ENCODE measurements at places on chromosomes 2 and 18.

DNA sequence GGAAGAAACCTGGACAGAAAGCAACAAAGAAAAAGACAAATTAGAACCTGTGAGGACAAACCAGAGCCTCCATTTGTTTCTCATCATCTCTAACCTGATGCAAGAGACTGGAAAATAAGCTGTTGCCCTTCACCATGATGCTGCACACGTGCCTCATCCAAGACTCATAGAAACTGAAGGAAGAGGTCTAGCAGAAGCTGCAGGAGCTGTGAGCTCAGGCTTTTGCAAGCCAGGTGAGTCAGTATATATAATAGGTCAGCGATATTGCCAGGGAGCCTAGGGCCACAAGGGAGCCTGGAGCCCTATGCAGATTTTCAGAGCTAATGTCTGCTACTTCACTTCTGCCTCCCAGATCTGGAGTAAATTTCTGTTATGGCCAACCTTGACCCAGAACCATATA, 163.1 kb downstream of the LNPK start:
- H3K4me1 ChIP-seq = no peaks in the 10 kb centered on the region
- no peak for DNase-seq
- H3K36me3 ChIP-seq = no peaks in the 10 kb centered on the region
- H3K27me3 ChIP-seq = no peaks in the 10 kb centered on the region
- H3K27ac ChIP-seq = no peak overlapping the region

DNA sequence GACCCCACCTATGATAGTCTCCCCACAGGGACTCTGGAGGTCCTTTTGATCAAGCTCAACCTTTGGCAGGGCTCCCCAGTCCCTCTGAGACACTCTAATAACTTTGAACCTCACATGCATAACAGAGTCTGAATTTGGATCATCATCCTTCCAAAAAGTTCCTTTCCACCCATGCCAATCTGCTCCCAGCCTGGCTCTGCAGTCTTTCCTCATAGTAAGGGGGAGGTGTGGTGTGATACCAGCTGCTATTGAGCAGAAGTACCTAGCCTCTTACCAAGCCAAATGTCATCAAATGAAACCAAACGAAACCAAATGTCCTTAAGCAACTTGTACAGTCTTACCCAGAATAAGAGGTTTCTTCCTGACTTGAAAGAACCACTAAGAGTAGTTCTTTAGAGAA, 36.5 kb downstream of the DTNA start:
- no peaks in the 10 kb centered on the region for H3K36me3 ChIP-seq
- no peak for DNase-seq
- H3K4me1 ChIP-seq = no peaks in the 10 kb centered on the region
- no peak overlapping the region for H3K27ac ChIP-seq
- no peaks in the 10 kb centered on the region for H3K27me3 ChIP-seq

DNA sequence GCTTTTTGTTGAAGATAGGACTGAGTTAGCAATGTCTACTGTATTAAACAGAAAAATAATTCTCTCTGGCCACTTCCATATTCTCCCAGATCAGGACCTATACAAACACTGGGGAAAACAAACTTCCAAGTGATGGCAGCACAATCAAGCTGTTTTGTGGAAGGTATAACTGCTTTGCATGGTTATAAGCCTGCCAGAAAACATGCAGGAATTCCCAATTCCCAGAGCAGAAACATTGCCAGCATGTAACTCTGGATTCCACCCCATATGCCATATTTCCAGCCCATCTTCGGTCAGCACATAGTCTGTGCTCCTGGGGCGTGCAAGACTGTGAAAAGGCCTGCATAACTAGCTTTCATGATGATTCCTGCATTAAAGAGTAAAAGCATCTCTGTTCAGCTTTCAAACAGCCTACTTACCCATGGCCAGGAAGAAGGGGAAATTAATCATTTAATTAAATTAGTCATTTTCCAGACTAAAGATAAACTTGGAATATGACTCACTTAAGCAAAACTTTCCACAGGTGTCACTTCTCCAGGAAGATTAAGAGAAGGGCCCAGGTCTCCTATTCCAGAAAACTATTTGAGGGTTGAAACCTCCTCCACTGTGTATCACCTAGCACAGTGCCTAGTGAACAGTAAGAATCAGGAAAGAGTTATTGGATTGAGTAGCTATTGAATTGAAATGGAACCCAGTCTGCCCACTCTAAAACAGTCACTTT, 280.5 kb downstream of the NRXN1 start:
- H3K4me3 ChIP-seq = no peak overlapping the region
- no peak overlapping the region for H3K27ac ChIP-seq
- no peak for DNase-seq
- no peaks in the 10 kb centered on the region for H3K27me3 ChIP-seq
- no peaks in the 10 kb centered on the region for H3K36me3 ChIP-seq

- no peaks in the 10 kb centered on the region for H3K4me1 ChIP-seq
- H3K36me3 ChIP-seq = peaks cover 3% of the 10 kb centered on the region
- no peak overlapping the region for H3K27ac ChIP-seq
- DNase-seq = no peak
- H3K27me3 ChIP-seq = no peaks in the 10 kb centered on the region
Measured at GRCh38 chr2:74259191-74259590, 60.8 kb downstream of the MTHFD2 start.

GRCh38 chr2:202100176-202100575, 27.1 kb downstream of the KIAA2012 start:
- no peaks in the 10 kb centered on the region for H3K4me1 ChIP-seq
- no peak overlapping the region for H3K4me3 ChIP-seq
- no peak overlapping the region for H3K27ac ChIP-seq
- DNase-seq = no peak

DNA sequence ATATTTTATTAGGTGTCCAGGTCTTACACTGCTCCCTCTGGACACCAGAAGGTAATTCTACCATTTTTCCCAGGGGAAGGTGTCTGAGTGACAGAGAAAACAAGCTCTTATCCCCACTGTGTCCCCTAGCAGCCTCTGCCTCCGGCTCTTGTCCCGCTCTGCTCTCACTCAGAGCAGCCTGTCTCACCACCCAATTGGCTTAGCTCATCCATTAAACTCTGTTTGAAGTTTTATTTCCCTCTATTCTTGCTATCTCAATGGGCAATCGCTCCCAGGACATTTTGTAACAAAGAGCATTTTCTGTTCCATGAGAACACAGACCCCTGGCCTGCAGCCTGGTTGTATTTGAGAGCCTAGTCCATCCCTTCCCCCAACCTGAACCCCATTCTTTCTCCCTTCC, 90.6 kb upstream of the LDAH start:
- H3K27me3 ChIP-seq = no peaks in the 10 kb centered on the region
- H3K27ac ChIP-seq = no peak overlapping the region
- H3K4me3 ChIP-seq = no peak overlapping the region
- H3K36me3 ChIP-seq = no peaks in the 10 kb centered on the region
- no peak for DNase-seq

DNA sequence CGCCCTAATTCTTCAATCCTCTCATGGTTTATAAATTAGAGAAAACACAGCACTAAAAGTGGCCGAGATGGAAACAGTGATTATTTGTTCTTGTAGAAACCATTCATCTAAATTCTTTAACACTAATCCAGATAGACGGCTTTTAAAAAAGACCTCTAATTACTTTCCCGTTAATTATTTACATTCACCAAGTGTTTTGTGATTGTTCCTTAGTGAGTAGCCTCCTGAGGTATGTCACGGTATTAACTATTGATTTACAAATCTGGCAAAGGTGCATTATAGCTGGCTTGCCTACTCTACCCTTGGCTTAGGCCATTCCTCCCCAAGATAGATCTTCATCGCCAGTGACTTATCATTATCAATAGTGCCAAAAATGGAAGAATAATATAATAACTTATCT, 436.4 kb upstream of the ST6GAL2 start:
- H3K4me3 ChIP-seq = no peak overlapping the region
- no peak overlapping the region for H3K27ac ChIP-seq
- no peaks in the 10 kb centered on the region for H3K36me3 ChIP-seq
- no peaks in the 10 kb centered on the region for H3K4me1 ChIP-seq

DNA sequence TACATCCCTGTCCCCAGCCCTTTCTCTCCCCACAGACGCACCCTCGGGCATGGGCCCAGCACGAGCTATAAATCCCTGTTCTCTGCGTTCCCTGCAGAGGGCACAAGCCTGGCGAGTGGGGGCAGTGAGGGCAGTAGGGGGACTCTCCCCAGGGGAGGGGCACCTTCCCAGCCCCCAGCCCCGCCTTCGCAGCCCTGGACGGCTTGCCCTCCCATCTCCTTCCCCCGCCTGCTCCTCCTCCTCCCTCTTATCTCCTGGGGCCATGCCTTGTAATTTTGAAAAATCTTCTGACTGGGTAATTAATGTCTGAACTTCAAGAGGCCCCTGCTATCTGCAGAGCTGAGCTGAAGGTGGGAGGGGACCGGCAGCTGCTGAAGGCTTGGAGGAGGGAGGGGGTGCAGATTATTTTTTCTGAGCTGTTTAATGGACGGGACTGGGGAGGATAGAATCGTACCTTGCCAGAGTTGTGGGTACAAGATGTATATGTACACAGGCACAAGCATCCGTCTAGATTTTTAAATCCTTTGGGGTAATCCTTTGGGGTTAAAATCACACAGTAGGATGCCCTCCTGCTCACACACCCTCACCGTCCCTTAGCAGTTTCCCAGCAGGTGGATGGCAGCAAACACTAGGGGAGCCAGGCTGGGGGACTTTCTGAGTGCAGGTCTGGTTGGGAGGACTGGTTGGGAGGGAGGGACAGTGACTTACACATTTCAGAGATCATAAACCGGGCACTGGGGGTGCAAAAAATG, 121.9 kb downstream of the SMAD7 start:
- peak; percentile 37 for DNase-seq
- no peaks in the 10 kb centered on the region for H3K36me3 ChIP-seq
- H3K27me3 ChIP-seq = no peaks in the 10 kb centered on the region
- H3K27ac ChIP-seq = no peak overlapping the region
- H3K4me3 ChIP-seq = no peak overlapping the region
- H3K4me1 ChIP-seq = peaks cover 38% of the 10 kb centered on the region

DNA sequence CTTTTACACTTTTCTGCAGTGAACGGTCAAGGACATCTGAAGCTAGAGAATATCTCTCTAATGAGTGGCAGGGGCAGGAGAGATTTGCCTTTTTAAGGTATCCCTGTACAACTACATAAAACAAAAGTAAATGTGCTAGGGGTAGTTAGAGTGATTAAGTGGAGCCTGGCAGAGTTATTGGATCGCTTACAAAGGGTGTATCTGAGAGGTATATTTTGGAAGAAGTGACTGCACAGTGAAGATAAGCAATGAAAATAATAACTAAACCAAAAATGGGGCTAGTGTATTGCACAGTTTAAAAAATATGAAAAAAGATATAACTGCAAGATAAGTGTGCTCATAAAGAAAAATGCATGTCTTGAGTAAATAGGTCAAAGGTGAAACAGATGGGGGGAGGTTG, 193.5 kb upstream of the EPC2 start:
- no peak overlapping the region for H3K4me3 ChIP-seq
- H3K4me1 ChIP-seq = no peaks in the 10 kb centered on the region
- DNase-seq = peak; percentile 11
- H3K36me3 ChIP-seq = no peaks in the 10 kb centered on the region
- no peak overlapping the region for H3K27ac ChIP-seq

DNA sequence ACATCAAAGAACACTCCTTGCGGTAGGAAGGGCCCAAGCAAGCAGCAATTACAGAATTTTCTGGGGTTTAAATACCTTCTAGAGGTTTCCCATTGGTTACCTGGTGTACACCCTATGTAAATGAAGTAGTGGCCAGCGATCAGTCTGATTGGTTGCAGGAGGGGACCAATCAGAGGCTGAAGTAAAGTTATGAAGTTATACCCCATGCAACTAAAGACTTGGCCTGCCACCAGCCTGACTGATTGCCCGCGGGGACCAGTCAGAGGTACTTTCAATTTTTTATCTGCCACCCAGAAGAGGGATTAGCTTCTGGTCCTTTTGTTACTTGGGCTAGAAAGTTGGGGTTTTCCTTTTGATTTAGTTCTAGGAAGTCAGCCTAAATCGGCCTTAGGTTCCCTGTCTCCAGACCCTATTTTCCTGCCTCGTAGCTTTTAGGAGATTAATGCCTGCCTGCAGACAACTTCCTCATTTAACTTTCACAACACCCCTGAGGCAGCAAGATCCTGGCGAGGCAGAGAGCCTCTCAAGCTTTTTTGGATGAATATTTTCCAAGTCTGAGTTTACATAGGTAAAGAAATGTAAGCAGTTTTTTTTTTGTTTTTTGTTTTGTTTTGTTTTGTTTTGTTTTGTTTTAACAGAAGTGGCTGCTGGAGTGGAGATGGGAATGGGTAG, 1.5 kb upstream of the DGUOK start:
- no peak overlapping the region for H3K4me3 ChIP-seq
- no peaks in the 10 kb centered on the region for H3K27me3 ChIP-seq
- no peak for DNase-seq
- H3K36me3 ChIP-seq = no peaks in the 10 kb centered on the region
- no peak overlapping the region for H3K27ac ChIP-seq
- H3K4me1 ChIP-seq = peaks cover 12% of the 10 kb centered on the region

DNA sequence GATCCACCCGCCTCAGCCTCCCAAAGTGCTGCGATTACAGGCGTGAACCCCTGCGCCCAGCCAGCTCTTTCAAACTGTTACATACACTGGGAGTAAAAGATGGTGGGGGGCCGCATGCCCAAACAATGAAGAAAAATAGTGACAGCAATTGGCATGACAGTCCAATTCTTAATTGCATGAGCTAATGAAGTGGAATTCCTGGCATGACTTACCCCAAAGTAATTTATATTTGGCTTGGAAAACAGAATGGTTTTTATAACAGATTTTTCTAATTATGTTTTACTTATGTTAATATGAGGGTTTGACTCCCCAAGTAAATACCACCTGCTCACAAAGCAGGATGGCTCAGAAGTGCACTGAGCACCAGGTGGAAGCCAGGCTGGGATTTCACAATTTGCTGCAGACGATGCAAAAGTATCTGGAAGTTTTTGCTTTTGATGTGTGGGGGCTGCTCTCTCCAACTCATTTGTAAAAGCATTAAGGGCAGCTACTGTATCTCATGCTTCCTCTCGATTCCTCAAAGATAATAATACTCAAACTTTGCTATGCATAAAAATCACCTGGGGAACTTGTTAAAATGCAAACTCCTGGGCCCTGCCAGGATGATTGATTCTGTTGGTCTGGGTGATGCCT, 24.0 kb upstream of the ATG16L1 start:
- no peak overlapping the region for H3K27ac ChIP-seq
- no peak for DNase-seq
- no peaks in the 10 kb centered on the region for H3K27me3 ChIP-seq
- H3K36me3 ChIP-seq = no peaks in the 10 kb centered on the region
- peaks cover 6% of the 10 kb centered on the region for H3K4me1 ChIP-seq
- no peak overlapping the region for H3K4me3 ChIP-seq

DNA sequence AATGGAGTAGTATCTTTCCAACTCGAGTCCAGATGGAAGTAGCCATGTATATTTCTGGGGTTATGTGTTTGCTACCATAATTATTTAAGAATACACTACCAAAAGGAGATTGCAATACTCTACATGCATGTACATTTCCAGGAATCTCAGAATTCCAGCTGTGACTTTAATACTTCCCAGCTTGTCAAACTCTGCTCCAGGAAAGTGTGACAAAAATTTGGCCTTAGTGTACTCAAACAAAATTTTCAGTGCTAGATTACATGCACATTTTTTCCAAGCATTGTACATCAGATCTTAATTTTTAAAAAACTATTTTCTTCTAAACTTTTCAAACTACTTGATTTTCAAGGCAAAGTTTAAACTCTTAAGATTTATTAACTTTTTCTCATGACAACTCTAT, 1791.6 kb downstream of the SUCLG1 start:
- H3K4me1 ChIP-seq = no peaks in the 10 kb centered on the region
- no peak overlapping the region for H3K27ac ChIP-seq
- H3K4me3 ChIP-seq = no peak overlapping the region
- no peak for DNase-seq
- no peaks in the 10 kb centered on the region for H3K27me3 ChIP-seq

- no peaks in the 10 kb centered on the region for H3K36me3 ChIP-seq
- no peak overlapping the region for H3K4me3 ChIP-seq
- H3K4me1 ChIP-seq = no peaks in the 10 kb centered on the region
- H3K27me3 ChIP-seq = no peaks in the 10 kb centered on the region
- DNase-seq = peak; percentile 23
Measured at GRCh38 chr18:27854631-27855030, 322.3 kb downstream of the CDH2 start.
